ENCODE measurements at places on chromosomes 6 and 20. TPM values are rescaled to one million over a fixed set of nuclear protein-coding genes. Genes with fewer than 3 reads are reported as not detected.
A peak's percentile ranks its signal among the peaks of the same experiment; 100 is the strongest.

- DNase-seq = no peak
- no peaks in the 10 kb centered on the region for H3K36me3 ChIP-seq
- H3K27ac ChIP-seq = no peak overlapping the region
- H3K4me3 ChIP-seq = no peak overlapping the region
- H3K27me3 ChIP-seq = no peaks in the 10 kb centered on the region
These were observed 539.3 kb downstream of the RFPL4B start for GRCh38 chr6:112886415-112886814.

DNA sequence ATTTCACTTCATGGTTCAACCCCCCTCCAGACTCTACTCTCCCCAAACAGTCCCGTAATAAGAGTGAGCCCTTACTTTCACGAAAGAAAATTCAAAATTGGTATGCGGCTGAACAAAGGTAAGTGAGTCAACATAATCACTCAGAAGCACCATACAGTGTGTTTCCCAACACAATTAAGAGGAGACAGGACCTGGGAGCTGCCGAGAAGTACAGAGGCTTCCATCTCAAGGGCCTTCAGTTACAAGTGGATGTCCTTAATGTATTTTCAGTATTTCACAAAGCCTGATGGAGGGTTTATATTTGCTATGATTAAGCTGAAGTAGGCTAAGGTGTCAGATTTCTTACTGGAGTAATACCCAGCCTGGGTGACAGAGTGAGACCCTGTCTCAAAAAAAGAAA lies 51.1 kb downstream of the MYO6 start:
- H3K27ac ChIP-seq = no peak overlapping the region
- no peaks in the 10 kb centered on the region for H3K36me3 ChIP-seq
- H3K4me1 ChIP-seq = no peaks in the 10 kb centered on the region
- H3K4me3 ChIP-seq = no peak overlapping the region

GRCh38 chr20:23255716-23256385 lies 94.7 kb upstream of the NXT1 start:
- H3K27me3 ChIP-seq = no peaks in the 10 kb centered on the region
- H3K36me3 ChIP-seq = no peaks in the 10 kb centered on the region
- H3K4me1 ChIP-seq = no peaks in the 10 kb centered on the region
- no peak overlapping the region for H3K27ac ChIP-seq

DNA sequence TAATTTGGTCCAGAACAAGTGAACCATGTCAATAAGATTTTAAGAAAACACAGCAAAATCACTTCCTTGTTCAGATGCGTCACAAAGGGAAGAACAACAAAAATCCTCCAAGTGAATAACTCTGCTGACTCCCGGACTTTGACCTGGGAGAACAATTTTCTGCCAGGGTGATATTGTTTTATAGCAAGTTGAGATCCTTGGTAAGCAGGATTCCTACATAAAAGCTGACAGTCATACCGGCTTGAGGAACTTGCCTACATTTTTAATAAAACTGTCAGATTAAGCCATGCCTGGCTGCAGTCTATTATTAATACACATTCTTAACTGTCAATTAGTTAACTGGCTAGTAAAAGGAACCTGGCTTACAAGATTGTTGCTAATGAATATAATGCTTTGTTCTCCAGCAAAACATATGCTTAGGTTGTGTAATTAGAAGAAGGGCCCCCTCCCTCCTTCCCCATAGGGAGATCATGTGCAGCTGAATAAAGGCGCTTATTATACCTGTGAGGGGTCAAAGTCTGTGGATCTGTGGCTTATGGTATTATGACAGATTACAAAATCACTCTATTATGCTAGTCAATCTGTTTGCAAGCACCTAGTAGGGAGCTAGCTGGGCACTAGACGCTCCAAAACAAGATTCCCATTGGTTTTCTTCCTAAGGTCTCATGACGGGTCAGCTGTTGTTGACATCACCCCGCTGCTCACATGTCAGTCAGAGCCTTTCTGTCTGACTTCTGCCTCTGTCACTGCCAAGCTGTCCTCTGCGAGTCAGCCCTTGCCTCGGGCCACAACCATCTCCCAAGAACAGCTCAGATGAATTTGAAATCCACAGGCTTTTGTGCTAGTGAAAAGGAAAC lies 44.6 kb upstream of the SEC63 start:
- H3K27ac ChIP-seq = peak overlapping the region; percentile 86
- no peaks in the 10 kb centered on the region for H3K36me3 ChIP-seq
- no peaks in the 10 kb centered on the region for H3K27me3 ChIP-seq
- DNase-seq = peak; percentile 44
- peaks cover 18% of the 10 kb centered on the region for H3K4me1 ChIP-seq
- H3K4me3 ChIP-seq = no peak overlapping the region

- H3K36me3 ChIP-seq = no peaks in the 10 kb centered on the region
- H3K27me3 ChIP-seq = no peaks in the 10 kb centered on the region
- H3K27ac ChIP-seq = no peak overlapping the region
- no peaks in the 10 kb centered on the region for H3K4me1 ChIP-seq
- no peak overlapping the region for H3K4me3 ChIP-seq
- DNase-seq = no peak
These were observed 50.5 kb upstream of the ENPP5 start for GRCh38 chr6:46221222-46221793.

DNA sequence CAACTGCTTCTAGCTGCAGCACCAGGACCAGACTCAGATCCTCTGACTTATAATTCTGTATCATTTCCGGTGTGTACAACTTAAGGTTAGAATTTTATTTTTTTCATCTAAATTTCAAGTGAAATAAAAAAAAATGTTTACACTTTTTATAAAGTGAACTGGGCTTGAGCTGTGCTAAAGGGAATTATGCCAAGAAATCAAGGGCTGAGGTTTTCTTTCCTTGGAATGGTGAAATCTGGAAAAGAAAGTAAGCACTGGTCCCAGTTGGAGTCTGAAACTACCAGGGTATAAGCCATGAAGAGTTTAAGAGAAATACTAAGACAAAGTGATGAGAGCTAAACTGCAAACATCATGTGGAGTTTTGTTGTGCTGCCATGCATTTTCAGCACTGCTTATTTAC lies 21.7 kb upstream of the FYN start:
- no peak for DNase-seq
- H3K27ac ChIP-seq = no peak overlapping the region
- no peaks in the 10 kb centered on the region for H3K4me1 ChIP-seq
- no peak overlapping the region for H3K4me3 ChIP-seq
- H3K27me3 ChIP-seq = no peaks in the 10 kb centered on the region
- no peaks in the 10 kb centered on the region for H3K36me3 ChIP-seq

COL11A2 gene
- total RNA-seq = 0.35 TPM

Measured in pancreas (tissue), 10 donors.